ENCODE measurements at places on chromosomes 6 and 20.

- DNase-seq, result peak; percentile 22
These were observed 661 bp upstream of the HEBP2 start for GRCh38 chr6:138403324-138403800.

DNA sequence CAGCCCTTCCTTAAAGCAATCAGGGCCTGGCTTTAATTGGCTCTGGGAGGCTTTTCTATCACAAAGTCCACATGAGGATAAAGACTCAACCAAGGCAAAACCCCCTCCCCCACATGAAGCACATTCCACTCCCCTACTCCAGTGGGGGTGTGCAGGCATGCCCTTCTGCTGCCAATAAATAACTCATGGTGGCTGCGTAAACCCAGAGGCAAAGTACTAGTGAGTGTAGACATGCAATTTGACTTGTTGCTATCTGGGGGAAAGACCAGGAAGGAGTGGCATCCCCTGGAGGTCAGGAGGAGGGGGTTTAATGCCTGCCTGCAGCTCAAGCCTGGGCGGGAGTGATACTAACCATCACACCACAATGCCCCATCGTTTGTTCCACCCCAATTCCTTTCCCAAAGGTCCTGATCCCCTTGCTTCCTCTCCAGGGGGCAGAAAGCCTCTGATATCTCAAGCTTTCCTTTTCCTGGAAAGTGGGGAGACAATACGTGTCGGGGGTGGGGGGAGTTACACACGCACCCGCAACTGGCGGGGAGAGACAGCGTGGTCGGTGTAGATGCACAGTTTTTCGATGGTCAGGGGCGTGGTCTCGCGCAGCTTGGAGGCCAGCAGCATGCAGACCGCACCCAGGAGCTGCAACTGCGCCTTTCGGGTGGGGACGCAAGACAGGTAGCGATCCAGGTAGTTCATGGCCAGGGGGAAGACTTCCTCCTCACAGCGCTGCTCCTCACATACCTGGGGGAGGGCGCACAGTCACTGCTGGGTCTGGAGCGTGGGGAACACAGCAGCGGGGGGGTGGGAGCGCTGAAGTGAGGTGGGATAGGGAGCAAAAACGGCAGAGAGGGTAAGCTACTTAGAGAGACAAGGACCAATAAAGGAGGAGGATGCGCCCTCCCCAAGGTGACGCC lies 1.5 kb downstream of the CCND3 start:
- no peak for DNase-seq

DNA sequence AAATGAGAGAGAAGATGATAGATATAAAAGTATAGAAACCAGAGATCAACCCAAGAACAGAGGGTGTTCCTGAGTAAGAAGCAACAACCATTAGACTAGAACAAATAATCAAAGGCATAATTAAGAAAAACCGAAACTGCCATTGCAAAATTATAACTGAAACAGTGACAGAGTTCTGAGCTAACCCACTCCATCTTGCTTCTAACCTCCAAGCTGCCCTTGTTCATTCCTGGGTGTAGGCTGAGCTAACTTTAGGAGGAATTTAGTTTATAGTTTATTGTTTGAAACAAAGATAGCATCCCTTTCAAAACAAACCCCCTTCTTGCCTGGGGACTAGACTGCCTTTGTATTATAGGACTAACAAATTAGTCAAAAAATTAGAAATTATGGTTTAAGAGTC lies 56.1 kb upstream of the PRND start:
- no peak for DNase-seq

GRCh38 chr6:1499777-1500176 lies 109.9 kb upstream of the FOXC1 start:
- DNase-seq, result no peak

- DNase-seq, result no peak
These were observed 3.5 kb upstream of the UBE2V1 start for GRCh38 chr20:50116368-50116999.

DNA sequence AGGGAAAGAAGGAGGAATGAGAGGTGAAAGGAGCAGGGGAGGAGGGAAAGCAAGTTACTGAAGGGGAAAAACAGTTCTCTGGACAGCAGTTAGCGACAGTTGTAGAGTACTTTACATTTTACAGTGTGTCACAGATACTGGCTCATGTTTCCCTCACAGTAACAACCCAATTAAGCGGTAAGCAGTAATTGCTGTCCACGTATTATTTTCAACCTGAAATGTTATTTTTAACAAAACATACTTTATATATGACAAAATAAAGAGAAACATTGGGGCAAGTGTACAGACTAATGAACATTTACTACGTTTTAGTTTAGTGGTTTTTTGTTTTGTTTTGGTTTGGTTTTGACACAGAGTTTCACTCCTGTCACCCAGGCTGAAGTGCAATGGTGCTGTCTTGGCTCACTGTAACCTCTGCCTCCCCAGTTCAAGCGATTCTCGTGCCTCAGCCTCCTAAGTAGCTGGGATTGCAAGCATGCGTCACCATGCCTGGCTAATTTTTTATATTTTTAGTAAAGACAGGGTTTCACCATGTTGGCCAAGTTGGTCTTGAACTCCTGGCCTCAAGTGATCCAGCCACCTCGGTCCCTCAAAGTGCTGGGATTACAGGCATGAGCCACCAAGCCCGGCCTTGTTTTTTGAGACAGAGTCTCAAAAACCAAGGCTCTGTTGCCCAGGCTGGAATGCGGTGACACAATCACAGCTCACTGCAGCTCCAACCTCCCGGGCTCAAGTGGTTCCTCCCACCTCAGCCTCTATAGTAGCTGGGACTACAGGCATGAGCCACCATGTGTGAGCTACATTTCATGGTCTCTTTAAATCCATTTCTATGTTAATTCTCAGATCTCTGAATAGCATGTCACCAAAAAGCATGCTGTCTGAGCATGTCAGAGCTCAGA lies 22.6 kb upstream of the BTN3A2 start:
- DNase-seq, result no peak

GRCh38 chr6:32393665-32394420 lies 13.1 kb downstream of the BTNL2 start:
- no peak for DNase-seq

- no peak for DNase-seq
These were observed 620.1 kb downstream of the COL12A1 start for GRCh38 chr6:74585753-74586152.
